ENCODE measurements at places on chromosomes 4 and X.

DNA sequence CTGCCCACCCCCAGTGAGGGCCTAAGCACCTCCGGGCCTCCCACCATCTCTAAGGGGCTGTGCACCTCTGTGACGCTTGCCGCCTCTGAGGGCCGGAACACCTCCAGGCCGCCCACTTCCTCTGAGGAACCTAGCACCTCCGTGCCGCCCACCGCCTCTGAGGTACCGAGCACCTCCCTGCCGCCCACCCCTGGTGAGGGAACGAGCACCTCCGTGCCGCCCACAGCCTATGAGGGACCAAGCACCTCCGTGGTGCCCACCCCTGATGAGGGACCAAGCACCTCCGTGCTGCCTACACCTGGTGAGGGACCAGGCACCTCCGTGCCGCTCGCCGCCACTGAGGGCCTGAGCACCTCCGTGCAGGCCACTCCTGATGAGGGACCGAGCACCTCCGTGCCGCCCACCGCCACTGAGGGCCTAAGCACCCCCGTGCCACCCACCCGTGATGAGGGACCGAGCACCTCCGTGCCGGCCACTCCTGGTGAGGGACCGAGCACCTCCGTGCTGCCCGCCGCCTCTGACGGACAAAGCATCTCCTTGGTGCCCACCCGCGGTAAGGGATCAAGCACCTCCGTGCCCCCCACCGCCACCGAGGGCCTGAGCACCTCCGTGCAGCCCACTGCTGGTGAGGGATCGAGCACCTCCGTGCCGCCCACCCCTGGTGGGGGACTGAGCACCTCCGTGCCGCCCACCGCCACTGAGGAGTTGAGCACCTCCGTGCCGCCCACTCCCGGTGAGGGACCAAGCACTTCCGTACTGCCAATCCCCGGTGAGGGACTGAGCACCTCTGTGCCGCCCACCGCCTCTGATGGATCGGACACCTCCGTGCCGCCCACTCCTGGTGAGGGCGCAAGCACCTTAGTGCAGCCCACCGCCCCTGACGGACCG lies 977 bp downstream of the MAGEE1 start:
- peak; percentile 12 for DNase-seq

- DNase-seq, result no peak
These were observed 117.6 kb upstream of the ATOH1 start for GRCh38 chr4:93710847-93711430.

DNA sequence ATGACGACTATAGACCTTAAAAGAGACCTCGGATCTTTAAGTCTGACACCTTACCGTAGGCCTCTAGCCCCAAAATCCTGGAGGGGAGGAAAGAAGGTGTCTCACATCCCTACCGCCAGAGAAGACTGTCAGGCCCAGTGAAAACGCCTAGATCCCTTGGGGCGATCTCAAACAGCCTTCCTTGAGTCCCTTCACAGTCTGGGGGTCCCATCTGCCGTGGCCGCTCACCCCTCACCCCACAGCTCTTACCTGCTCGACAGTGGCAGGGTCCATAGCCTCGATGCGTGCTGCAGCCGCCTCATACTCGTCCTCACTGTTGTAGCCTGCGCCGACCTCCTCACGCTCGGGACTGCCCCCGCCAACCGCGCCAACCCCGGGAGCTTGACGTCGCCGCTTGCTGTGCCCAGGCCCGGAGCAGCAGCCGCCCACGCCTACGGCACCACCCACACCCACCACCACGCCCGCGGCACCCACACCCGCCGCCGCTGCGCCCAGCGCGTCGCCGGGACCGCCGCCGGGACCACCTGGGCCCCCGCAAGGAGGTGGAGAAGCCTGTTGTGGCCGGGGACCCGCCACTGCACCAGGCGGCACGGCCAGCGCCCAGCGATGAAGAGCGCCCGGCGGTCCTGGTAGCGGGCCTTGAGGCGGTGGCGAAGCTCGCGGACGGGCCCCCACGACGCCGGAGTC lies 536 bp downstream of the OTUD5 start:
- peak; percentile 20 for DNase-seq

DNA sequence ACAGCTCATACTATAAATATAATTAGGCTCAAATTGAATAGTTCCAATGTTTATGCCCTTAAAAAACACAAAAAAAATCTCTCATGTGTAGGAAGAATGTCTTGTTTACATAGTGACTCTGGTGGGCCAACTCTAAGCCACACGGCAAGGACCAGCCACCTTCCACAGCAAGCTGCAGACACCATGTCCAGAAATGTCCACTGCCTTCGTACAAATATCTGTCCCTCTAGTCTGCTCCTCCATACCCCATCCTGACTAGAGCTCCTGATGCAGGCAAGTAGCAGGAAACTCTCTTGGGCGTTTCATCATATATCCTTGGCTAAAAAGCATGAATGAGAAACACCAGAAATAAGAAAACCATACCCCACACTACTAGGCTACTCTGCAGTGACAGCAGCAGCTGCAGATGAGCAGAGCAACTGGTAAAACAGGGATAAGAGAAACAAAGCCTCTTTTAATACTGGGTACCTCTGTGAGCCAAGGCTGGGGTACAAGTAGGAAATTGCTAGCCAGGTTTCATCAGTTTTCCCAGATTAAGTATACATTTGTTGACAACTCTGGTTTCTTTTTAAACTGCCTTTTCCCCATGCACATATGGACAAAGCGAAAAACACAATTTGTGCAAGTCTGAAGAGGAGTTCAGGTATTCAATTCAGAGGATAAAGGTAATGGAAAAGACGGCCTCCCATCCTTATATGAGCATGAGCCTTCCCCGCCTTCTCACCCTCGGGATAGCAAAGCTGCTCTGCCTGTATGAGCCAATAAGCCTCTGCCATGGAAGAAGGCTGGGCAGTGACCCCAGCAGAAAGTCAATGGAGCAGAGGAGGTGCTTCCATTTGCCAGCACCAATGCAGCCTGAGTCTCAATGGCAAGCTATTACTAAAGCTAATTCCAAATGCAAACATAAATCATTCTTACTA lies 245.4 kb downstream of the DCLK2 start:
- peak; percentile 11 for DNase-seq

- no peak for DNase-seq
These were observed 36.6 kb downstream of the MAGEE2 start for GRCh38 chrX:75748431-75748830.

DNA sequence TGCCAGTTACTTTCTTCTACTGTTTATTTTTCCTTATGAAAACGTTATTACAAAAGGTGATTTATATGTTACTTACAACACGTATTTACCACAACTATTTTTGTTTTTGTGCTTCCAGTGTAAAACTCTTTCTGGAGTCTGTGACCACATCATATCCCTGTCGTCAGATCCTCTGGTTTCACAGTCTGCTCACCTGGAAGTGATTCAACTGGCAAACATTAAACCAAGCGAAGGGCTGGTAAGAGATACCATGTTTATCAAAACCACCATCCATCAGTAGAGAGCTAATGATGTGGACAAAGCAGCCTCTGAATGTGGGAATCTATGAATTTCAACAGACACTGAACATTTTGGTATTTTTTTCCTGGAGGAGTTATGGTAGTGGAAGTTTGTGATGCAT lies 116.1 kb downstream of the CNKSR2 start:
- no peak for DNase-seq

DNA sequence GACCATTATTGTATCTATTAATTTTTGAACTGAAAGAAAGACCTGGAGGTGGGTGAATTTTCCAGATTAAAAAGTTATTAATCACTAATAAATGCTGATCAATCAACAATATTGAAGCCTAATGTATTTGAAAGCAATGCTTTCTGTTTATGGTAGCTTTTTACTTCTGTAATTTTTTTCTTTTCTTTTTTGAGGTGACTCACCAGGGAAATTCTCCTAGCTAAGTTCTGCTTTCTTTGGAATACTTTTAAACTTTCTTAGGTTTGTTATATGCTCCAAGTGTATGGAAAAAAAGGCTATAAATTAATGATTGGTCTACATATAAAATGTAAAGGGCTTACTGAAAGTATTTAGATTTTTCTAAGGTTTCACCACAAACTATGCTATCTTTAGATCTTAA lies 94.2 kb downstream of the MBNL3 start:
- DNase-seq, result no peak

- DNase-seq, result peak; percentile 87
These were observed 3.3 kb downstream of the KLF3 start for GRCh38 chr4:38667085-38667893.

GRCh38 chr4:30005995-30006394 lies 714.2 kb upstream of the PCDH7 start:
- no peak for DNase-seq

GRCh38 chr4:165738571-165738970 lies 134.5 kb upstream of the TLL1 start:
- no peak for DNase-seq

GRCh38 chr4:15100994-15101695 lies 98.9 kb downstream of the CPEB2 start:
- DNase-seq, result peak; percentile 45

DNA sequence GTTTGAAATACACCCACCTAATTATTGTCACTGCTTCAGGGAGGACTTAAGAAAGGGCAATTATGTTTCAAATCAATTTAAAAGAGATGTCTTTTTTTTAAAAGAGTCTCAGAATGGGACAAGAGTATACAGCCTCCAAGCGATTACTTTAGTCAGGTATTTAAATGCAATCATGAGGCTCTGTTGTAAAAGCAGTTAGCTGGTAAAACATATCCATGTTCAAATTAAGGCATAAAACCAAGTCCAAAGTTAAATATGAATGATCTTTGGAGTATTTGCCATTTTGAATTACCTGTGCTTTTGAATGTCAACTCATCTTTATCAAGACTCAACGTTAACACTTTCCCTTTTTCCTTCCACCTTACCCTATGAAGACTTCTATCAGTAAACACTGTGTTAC lies 13.7 kb downstream of the RPS6KA6 start:
- no peak for DNase-seq

DNA sequence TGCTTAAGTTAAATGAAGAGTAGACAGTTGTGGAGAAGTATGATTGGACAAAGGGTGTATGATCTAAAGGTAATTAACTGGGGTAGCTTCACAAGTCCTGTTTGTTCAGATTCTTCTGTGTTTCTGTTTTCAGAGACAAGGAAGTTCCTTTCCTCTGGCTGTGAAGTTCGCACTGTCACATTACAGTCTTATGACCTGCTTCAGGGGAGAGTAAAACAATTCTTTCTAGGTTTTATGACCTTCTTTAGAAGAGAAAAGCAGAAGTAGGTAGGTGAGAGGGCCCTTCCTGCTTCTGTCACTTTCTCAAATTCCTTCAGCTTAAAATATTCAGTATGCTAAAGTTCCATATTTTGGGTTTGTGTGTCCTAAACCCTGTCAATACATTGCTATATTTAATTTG lies 211.9 kb downstream of the SOX3 start:
- no peak for DNase-seq

GRCh38 chrX:110836982-110837381 lies 41.4 kb upstream of the CHRDL1 start:
- no peak for DNase-seq

DNA sequence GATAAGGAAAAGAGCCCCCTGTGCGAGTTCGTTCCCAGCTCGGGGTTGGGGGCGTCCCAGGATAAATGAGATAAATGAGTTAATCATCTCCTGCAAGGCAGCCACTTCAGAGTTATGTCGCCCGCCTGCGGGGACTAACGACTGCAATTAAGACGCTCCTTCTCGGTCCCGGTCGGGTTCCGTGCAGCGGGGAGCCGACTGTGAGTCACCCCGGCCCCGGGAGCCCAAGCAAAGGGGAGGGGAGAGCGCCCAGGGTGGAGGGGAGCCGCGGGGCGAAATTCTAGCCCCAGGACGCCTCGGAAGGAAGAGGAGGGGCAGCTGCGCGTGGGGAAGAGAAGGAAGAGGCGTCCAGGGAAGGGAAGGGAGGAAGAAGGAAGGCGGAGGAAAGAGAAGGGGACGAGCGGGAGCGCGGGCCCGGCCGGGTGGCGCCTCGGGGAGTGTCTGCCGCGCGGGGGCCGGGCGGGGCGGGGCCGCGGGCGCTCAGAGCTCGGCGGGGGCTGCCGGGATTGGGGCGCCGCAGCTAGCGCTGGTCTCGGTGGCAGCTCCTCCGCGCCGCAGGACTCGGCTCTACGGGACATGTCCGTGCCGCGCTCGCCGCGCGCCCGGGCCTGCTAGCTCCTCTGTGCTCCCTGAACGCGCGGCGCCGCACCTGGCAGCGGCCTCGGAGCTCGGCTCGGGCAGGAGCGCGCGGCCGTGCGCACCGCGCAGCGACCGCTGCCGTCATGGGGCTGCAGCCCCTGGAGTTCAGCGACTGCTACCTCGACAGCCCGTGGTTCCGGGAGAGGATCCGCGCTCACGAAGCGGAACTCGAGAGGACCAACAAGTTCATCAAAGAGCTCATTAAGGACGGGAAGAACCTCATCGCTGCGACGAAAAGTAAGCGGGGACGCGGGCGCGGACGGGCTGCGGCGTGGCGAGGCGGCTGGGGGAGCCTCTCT lies at the start of gene ARHGAP10:
TSS of gene ARHGAP10 (plus strand) at position 509 of the 938 bp plus-strand sequence. CDS start at position 723, 214 bp downstream.
- peak; percentile 91 for DNase-seq

- DNase-seq, result no peak
These were observed 114.3 kb downstream of the CPEB2 start for GRCh38 chr4:15116509-15117079.

- DNase-seq, result no peak
These were observed 11.5 kb downstream of the FBXW7 start for GRCh38 chr4:152524427-152524826.

All from GM03348 (cell line).